ENCODE measurements at places on chromosomes 2 and 18.

DNA sequence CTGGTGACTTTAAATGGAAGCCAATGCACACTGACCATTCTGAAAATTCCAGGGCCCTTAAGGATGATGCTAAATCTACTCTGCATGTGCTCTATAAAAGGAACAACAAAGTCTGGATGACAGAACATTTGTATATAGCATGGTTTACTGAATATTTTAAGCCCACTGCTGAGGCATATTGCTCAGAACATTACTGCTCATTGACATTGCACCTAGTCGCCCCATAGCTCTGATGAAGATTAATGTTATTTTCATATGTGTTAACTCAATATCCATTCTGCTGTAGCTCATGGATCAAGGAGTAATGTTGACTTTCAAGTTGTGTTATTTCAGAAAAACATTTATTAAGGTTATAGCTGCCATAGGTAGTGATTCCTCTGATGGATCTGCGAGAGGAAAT is 827.5 kb upstream of the CHAC2 start:
- no peak for DNase-seq

DNA sequence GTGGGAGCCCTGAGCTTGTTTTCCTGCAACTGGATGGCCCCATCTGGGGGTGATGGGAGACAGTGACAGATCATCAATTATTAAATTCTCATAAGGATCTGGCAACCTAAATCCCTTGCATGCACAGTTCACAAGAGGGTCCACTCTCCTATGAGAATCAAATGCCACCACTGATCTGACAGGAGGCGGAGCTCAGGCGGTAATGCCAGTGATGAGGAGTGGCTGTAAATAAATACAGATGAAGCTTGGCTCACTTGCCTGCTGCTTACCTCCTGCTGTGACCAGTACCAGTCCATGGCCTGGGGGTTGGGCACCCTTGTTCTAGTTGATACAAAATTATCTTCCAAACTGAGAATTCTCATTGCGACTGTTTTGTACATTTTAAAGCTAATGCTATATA is 258.6 kb downstream of the CTNNA2 start:
- no peak for DNase-seq

DNA sequence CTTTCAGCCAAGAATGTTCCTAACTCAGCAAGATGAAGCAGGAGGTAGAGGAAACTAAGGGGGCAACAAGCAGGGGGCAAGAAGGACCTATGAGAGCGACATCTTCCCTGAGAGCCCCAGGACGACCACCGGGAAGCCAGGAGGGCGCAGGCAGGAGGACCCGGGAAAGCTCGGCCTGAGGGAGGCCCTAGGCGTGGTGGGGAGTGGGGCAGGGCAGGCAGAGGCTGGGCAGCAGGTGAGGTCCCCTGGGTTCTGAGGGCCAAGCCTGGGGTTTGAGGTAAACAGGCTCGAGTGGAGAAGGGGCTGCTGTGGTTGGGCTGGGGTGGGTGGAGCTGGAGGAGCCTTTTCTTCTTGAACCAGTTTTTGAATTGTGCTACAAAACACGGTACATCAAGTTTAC is 1.3 kb upstream of the ALPI start:
- no peak for DNase-seq

- no peak for DNase-seq
These were observed 54.9 kb downstream of the SDC1 start for GRCh38 chr2:20169796-20170703.

GRCh38 chr2:171210864-171211431 is 50.3 kb upstream of the TLK1 start:
- DNase-seq = peak; percentile 39

DNA sequence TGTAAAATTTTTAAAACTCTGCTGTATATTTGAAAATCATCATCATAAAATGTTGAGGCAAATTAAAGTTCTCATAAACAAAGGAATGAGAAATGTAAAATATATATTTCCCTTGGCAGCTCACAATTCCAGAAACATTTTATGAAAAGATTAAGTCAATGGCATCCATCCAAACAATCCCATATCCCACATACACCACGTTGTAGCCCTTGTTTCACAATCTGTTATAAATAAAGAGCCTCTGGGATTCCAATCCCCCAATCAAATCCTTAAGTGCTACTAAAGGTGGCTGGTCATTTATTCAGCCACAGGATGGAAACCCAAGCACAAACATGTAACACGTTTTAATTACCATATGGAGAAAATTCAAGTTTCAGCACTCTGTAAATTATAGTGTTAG is 51.7 kb downstream of the GFPT1 start:
- no peak for DNase-seq

GRCh38 chr2:193868833-193869232 is 1674.1 kb upstream of the TMEFF2 start:
- no peak for DNase-seq

DNA sequence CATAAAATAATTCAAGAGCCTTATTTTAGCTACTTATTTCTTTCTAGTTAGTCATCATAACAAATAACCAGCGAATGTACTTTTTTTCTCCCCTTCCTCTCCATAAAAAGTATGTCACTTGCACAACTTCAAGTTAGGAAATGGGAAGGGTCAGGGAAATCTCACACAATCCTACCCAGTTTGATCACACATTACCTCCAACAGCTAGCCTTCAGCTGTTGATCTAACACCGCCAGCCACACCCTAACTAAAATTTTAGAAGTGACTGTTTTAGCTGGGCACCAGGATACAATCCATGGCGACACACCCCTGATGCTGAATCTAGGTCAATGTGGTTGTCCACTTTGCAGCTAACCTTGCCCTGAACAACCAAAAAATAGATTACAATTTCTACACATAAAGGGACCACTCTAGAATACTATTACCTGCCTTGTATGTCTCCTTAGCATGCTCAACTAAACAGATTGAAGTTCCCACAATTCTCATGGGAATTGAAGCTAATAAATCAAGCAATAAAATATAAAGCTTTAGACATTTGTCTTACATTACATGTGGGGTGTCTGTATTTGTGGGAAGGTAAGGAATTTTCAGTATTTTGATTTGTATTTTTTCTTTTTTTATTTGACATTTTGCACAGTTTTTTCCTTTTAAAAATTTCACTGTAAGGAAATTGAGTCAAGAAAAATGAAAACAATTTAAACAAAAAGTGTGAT is 7.3 kb upstream of the COL3A1 start:
- DNase-seq = no peak

DNA sequence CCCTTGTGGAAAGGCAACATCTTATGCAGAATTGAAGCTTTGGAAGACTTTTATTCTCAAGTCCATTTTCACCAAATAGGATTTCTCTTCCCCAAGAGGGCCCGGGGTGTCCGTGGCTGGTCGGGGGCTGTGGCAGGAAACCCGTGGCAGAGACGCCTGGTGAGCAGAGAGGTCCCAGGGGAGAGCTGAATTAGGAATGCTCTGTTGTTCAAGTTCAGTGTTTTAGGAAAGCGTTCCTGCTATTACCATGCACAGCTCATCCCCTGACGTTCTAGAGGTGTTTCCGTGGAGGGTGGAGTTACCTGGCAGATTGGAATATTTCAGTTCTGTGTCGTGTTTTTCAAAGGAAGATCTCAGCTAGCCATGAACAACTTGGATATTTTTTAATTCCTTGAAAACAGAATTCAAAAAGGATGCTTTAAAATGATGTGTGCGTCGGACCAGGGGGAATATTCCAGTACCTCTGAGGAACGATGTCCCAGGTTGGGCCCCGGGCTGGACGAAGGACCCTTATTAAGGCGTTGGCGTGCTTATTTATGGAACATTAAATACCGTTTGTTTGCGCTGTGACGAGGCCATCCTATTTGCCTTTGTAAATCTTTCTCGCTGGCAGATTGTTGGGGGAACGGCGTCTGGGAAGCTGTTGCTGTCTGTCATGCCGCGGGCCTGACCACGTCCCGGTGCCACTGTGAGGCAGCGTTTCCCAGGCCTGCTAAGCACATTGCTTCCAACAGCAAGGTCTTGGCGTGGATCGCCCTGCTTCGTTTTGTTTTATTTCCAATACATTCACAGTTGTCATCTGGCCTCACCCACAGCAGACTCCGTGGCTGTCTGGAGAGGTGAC is 8.2 kb downstream of the NFATC1 start:
- DNase-seq = peak; percentile 42

GRCh38 chr18:55351980-55352714 is 235.8 kb downstream of the TCF4 start:
- DNase-seq = no peak

All from GF-D8 (cell line).